ENCODE measurements at places on chromosomes 4 and X.

GRCh38 chr4:185343726-185344581 is 51.8 kb downstream of the LRP2BP start:
- no peak for DNase-seq

DNA sequence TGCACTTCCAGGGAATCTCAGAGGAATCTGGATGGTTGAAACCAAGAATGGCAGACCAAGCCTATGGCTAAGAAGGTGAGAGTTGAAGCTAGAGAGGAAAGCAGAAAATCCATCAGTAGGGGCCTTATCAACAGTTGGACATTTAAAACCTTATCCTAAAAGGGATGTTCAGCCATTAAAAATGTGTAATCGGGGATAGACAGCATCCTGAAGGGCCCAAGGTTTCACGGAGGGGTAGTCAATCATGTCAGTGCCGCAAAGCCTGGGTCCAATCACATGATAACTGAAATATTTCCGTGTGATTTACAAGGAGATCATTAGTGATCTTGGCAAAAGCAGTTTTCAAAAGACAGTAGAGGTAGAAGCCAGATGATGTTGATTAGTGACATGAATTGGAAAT is 61.9 kb upstream of the ELOVL6 start:
- DNase-seq = no peak

DNA sequence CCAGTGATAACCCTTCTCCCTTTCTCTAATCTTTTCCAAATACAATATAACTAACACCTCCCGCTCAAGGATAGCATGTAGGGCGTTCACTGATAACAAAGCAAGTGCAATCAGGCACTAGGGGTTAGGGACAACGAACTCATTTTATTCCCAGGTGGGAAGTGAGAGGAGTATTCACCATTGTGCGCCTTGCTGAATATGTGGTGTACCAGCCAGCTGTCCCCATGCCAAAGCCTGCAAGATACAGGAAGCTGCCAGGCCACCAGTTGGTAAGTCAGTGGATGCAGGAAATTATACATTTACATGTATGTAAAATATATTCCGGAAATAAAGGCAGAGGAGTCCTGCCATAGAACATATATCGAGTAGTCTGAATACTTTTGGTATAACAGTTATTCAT is 6.3 kb upstream of the HPRT1 start:
- no peak for DNase-seq

- DNase-seq = no peak
Observed at GRCh38 chr4:164572877-164573279, 181.1 kb upstream of the SMIM31 start.

- DNase-seq = no peak
Observed at GRCh38 chr4:78345237-78345636, 206.3 kb upstream of the ANXA3 start.

- no peak for DNase-seq
Observed at GRCh38 chr4:185700048-185700447, 111.9 kb downstream of the SORBS2 start.

DNA sequence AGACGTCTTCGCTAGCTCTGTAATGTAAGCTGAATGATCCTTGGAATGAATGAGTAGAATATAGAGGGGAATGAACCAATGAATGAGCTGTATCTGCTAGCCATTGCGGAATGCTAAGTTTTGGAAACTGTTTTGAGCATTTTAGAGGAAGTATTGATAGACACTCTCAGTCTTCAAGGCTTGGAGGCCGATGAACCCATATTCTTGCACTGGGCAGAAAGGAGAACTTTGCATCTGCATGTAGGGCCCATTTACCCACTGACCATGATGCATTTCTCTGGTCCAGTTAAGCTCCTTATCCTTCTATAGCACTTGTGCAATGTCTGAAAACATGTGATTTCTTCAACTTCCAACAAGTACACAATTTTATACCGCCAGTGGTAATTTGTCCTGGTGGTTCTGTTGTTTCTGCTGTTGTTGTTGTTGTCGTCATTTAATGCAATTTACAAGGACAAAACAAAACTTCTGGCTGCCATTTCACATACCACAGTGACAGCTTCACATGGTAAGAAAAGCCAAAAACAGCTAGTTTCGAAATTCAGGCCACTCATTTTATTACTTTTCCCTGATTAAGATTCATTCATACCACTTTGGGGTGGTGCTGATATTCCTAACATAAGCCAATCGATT is 85.0 kb upstream of the MTM1 start:
- no peak for DNase-seq

DNA sequence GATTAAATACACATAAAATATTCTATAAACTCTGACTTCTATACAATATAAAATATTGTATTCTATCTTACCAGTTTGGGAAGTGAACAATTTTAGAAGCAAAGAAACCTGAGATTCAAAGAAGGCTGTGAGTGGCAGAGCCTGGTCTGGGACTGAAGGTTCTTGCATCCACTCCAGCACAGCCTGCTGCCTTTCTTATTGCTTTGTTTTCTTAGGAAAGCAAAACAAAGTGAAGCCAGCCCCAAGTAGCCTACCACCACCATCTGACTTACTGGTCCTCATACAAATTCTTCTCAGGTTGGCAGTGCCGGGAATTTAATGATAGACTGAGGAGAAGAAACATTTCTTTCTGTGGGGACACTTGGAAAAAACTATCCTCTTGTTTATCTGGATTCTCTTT is 129.7 kb upstream of the SMAD1 start:
- DNase-seq = no peak

DNA sequence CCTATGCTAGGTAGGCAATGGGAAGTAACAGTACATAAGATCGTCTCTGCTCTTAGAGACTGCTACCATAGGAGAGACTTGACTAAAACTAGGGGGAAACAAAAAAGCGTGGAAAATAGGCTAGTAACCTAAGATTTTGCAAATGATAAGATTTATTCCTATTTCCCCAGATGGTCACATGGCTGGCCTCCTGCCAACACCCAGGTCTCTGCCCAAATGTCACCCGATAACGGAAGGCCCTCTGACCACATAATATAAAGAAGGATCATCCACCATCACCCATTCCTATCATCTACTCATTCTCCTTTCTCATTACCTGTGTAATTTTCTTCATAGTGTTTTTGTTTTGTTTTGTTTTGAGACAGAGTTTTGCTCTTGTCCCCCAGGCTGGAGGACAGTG is 4.7 kb downstream of the LAMP2 start:
- no peak for DNase-seq

- DNase-seq = no peak
Observed at GRCh38 chrX:78619834-78620233, 39.3 kb downstream of the RTL3 start.

GRCh38 chr4:63831590-63832155 is 577.6 kb downstream of the TECRL start:
- DNase-seq = no peak

GRCh38 chr4:73139245-73139644 is 69.7 kb upstream of the COX18 start:
- no peak for DNase-seq

DNA sequence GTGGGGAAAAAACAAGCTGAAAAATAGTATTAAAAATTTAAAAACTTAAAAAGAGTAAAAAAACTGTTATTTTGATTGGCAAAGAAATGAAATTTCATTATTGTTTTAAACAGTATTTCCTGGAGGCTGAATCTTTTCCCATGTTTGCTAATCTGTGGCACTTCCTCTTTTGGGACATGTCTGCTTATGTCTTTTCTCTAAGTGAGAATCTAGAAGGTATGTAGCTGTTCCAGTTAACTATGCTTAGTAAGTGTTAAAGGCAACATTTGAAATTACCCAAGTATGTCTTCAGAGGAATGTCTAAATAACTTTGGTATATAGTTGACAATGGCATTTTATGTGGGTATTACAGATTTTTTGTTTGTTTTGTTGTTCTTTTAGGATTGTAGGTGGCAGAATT is 81.6 kb upstream of the TBC1D9 start:
- DNase-seq = no peak

GRCh38 chr4:87465739-87466366 is 43.5 kb downstream of the NUDT9 start:
- DNase-seq = no peak

DNA sequence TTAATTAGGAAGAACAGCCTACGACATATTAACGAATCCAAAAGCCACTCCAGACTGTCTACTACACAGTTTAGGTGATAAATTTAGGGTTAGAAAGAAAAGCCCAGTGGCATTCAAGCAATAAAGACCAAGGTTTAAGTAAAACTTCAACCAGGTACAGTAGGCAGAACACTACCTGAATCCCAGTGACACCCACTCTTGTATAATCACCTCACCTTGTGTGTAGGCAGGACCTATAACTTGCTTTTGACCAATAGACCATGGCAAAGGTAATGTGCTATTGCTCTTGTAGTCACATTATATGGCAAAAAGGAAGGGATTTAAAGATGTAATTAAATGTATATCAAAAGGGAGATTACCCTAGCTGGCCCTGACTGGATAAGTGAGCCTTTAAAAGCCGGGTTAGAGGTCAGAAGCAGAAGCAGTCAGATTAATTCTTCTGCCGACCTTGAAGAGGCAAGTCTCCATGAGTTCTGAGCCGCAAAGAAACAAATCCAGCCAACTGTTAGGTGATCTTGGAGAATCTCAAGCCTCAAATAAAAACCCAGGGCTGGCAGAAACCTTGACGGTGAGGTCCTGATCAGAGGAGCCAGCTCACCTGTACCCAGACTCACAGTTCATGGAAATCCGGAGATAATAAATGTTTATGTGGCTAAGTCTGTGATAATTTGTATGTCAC is 8.8 kb downstream of the FSTL5 start:
- no peak for DNase-seq

- no peak for DNase-seq
Observed at GRCh38 chr4:139606579-139607501, 50.8 kb upstream of the SETD7 start.

DNA sequence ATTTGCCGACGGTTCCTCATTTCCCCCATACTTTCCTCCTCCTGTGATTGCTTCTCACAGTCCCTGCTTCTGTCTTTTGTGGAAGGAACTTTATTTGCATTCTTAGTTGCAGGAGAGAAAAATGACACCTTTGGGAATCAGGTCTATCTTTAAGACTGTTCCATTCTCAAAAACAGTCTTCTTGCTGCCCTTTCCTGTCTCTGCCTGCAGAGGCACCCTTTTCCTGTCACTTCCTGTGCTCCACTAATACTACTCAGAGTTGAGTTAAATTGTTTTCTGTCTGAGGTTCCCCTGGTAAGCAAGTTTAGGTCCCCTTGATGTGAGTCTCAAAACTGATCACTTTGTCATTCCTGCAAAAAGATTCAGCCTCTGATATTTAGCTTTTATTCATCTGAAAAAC is 208.8 kb upstream of the CLNK start:
- DNase-seq = no peak

GRCh38 chrX:131332331-131332730 is 43.2 kb upstream of the IGSF1 start:
- DNase-seq = no peak

- no peak for DNase-seq
Observed at GRCh38 chr4:102734591-102735385, 26.0 kb downstream of the MANBA start.

DNA sequence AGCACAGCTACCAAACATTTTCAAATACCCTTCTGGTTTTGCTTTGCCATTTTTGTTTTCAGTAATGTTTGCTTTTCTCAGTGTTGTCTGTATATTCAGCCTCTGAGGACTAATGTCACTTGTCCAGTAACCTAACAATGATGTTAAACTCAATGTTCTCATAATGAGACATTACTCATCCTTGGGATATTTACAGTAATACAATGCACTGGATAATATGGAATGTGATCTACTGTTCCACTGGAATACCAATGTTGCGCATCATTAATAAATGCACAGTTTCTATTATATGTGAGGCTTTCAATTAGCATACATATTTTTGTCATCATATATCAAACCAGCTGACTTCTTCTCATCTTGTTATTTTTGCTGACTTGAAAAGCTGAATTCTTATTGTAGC is 259.1 kb downstream of the SH2D1A start:
- no peak for DNase-seq

GRCh38 chrX:21982311-21982710 is 41.8 kb downstream of the SMS start:
- DNase-seq = no peak

GRCh38 chr4:108359130-108359985 is 190.6 kb upstream of the LEF1 start:
- no peak for DNase-seq

Measured in Right ventricle myocardium superior (tissue), 1 donor.